ENCODE measurements at places on chromosomes 2 and 18. TPM values are rescaled to one million over a fixed set of nuclear protein-coding genes. Genes with fewer than 3 reads are reported as not detected.

DNA sequence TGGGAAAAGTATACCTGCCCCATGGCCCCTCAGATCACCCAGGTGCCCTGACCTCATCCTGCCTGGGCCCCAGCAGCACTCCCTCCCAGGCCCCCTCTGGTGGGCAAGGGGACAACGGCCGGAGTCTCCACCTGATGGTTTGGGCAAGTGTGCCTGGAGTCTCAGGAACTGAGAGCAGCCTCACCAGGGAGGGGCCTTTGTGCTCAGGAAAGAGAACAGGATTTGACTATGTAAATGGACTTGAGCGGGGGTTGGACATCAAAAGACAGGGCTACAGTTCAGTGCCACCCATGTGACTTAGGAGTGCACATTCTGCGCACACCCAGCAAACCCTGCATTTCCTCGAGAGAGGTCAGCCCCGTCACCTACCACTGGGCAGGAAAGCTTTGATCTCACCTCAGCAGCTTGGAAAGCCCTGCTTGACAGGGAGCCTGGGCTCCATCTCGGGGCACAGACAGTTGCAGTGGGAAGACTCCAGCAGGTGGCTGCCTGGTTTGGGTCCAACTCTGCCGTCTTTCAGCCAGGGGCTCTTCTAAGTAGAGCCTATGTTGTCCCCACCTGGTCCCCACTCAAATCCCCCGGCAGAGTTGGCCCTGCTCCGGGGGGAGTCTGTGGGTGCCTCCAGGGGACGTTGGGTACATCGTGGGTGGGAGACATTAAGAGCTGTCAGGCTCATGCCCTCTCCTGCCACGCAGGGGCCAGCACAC is 3.3 kb downstream of the INPP5D start:
- no peaks in the 10 kb centered on the region for H3K27me3 ChIP-seq
- DNase-seq = no peak
- no peak overlapping the region for H3K27ac ChIP-seq
- peaks cover 19% of the 10 kb centered on the region for H3K36me3 ChIP-seq
- H3K4me3 ChIP-seq = peak overlapping the region; percentile 100

The UGT1A8 gene
- not detected for total RNA-seq

DNA sequence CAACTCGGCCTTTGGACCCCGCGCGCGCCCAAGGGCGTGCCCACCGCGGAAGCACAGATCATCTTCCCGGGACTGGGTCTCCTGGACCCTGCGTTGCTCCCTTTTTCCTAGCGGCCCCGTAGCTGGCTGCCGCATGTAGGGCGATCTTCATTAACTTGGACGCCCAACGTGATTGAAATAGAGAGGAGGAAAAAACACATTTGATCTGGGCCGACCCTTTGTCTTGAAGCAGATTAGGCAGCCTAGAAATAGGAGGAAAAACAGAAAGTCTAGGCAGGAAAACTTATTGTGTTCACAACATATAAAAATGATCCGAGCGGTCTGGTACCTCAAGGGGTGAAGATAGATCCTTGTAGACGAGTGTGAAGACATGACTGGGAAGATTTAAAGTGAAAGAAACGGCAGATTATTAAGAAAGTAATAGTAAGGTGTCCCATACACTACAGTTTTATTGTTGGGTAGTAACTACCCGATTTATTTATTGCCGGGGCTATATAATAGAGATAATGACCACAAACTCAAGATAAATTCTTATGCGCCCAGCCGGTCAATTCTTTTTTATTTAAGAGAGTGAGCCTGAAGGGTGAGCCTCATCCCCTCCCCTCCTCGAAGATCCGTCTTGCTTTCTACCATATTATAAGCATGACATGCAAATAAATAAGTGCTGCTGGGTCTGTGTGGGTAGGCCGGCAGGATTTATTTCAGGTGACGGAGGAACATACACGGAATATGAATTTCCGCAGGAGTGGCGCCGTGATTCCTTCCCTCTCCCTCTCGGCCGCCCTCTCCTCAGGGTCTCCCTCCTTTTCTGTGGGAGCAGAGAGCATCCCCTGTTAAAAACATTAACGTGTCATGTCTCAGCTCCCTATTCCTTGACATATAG is 147.4 kb downstream of the MEIS1 start:
- H3K36me3 ChIP-seq = no peaks in the 10 kb centered on the region
- H3K27ac ChIP-seq = no peak overlapping the region
- H3K27me3 ChIP-seq = peaks cover 14% of the 10 kb centered on the region
- H3K4me3 ChIP-seq = no peak overlapping the region
- no peaks in the 10 kb centered on the region for H3K4me1 ChIP-seq
- no peak for DNase-seq

DNA sequence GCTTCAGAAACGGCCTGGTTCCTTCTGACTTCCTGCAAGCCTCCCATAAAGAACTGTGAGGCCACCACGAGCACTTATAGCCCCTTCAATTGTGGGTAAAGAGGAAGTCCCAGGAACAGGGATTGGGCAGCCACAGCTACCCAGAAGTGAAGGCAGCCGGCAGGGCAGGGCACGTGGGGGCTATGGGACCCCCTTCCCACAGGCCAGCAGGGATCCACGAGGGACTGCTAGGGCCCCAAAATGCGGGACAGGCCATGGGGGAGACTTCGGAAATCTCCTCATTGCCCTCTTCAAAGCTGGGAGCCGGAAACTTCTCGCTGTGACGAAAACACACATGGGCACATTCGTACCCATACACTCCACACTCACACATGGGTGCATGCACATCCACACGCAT is 196.1 kb upstream of the SALL3 start:
- H3K4me1 ChIP-seq = no peaks in the 10 kb centered on the region
- DNase-seq = no peak
- H3K27ac ChIP-seq = no peak overlapping the region
- no peak overlapping the region for H3K4me3 ChIP-seq
- no peaks in the 10 kb centered on the region for H3K27me3 ChIP-seq
- no peaks in the 10 kb centered on the region for H3K36me3 ChIP-seq

The ELOA2 gene
- not detected for total RNA-seq

The FBXO48 gene
- total RNA-seq = 1.6 TPM

DNA sequence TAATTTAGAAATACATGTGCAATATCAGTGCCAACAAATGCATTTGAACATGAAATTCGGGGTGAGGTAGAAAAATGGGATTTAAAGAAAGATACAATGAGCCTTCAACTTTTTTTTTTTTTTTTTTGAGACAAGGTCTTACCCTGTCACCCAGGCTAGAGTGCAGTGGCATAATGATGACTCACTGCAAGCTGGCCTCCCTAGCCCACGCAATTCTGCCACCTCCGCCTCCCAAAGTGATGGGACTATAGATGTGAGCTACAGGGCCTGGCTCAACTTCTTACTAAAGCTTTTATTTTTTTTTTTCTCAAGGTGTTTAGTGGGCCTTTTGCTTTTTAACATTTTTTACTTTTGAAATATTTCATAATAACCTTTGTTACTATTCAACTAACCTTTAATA is 365.6 kb downstream of the LRRTM4 start:
- no peaks in the 10 kb centered on the region for H3K36me3 ChIP-seq
- no peak overlapping the region for H3K27ac ChIP-seq
- no peaks in the 10 kb centered on the region for H3K4me1 ChIP-seq
- no peaks in the 10 kb centered on the region for H3K27me3 ChIP-seq
- H3K4me3 ChIP-seq = no peak overlapping the region

The DUSP2 gene
- total RNA-seq = 237 TPM

- H3K4me1 ChIP-seq = no peaks in the 10 kb centered on the region
- H3K4me3 ChIP-seq = no peak overlapping the region
- H3K36me3 ChIP-seq = no peaks in the 10 kb centered on the region
- H3K27me3 ChIP-seq = no peaks in the 10 kb centered on the region
- H3K27ac ChIP-seq = no peak overlapping the region
- DNase-seq = peak; percentile 42
Measured at GRCh38 chr2:120912101-120912985, 176.7 kb downstream of the GLI2 start.

DNA sequence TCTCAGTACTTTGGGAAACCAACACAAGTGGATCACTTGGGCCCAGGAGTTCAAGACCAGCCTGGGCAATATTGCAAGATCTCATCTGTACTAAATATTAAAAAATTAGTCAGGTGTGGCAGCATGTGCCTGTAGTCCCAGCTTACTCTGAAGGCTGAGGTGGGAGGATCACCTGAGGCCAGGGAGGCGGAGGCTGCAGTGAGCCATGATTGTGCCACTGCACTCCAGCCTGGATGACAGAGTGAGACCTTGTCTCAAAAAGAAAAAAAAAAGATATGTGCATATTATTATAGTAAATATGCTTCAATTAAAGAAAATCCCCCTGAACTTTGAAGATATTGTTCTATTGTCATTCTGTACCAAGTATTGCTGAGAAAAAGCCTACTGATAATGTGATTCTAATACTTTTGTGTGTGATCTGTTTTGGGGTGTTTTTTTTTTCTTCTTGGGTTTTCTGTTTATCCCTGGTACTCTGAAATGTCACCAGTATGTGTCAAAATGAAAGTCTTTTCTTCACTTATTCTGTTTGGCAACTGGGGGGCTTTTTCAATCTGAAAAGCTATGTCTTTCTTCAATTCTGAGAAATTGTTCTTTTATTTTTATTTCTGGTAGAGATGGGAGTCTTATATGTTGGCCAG is 13.2 kb downstream of the NEURL3 start:
- peaks cover 2% of the 10 kb centered on the region for H3K4me1 ChIP-seq
- DNase-seq = no peak
- H3K36me3 ChIP-seq = no peaks in the 10 kb centered on the region
- no peak overlapping the region for H3K27ac ChIP-seq
- no peak overlapping the region for H3K4me3 ChIP-seq

GRCh38 chr2:66137606-66138130 is 297.3 kb upstream of the MEIS1 start:
- DNase-seq = no peak
- H3K27ac ChIP-seq = no peak overlapping the region
- H3K36me3 ChIP-seq = no peaks in the 10 kb centered on the region
- no peaks in the 10 kb centered on the region for H3K27me3 ChIP-seq
- no peak overlapping the region for H3K4me3 ChIP-seq

The TWIST2 gene
- total RNA-seq = not detected

DNA sequence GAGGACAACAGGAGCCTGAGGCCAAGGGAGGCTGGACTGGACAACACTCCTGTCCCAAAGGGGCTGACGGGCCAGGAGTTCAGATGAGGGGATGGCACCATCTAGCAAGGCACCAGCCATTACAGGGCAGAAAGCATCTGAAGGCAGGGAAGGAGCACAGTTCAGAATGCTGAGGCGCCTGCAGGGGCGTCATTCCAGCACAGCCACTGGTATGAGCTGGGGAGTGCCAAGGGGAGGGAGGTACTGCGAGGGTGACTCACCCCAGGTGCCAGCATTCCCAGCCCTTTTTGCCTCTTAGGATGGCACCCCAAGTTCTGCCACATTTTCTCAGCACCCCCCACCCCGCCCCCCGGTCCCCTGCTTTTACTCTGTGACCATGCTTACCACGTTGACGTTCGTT is 129.8 kb upstream of the EPAS1 start:
- no peaks in the 10 kb centered on the region for H3K27me3 ChIP-seq
- H3K4me1 ChIP-seq = no peaks in the 10 kb centered on the region
- H3K27ac ChIP-seq = no peak overlapping the region
- no peaks in the 10 kb centered on the region for H3K36me3 ChIP-seq

- no peak overlapping the region for H3K4me3 ChIP-seq
- no peak for DNase-seq
- H3K36me3 ChIP-seq = no peaks in the 10 kb centered on the region
- no peaks in the 10 kb centered on the region for H3K4me1 ChIP-seq
Measured at GRCh38 chr2:24638568-24638967, 147.5 kb downstream of the NCOA1 start.

The IL1A gene
- 3.1 TPM for total RNA-seq

- no peak for DNase-seq
- H3K27ac ChIP-seq = no peak overlapping the region
- H3K27me3 ChIP-seq = no peaks in the 10 kb centered on the region
- no peaks in the 10 kb centered on the region for H3K4me1 ChIP-seq
Measured at GRCh38 chr18:67980241-67980640, 463.7 kb upstream of the DSEL start.

The SERPINB13 gene
- not detected for total RNA-seq

GRCh38 chr2:229301237-229301636 is 30.1 kb upstream of the PID1 start:
- DNase-seq = no peak
- H3K27ac ChIP-seq = no peak overlapping the region
- no peaks in the 10 kb centered on the region for H3K4me1 ChIP-seq
- no peaks in the 10 kb centered on the region for H3K27me3 ChIP-seq
- no peaks in the 10 kb centered on the region for H3K36me3 ChIP-seq
- H3K4me3 ChIP-seq = no peak overlapping the region

The GRHL1 gene
- 0.88 TPM for total RNA-seq

- no peaks in the 10 kb centered on the region for H3K27me3 ChIP-seq
- no peaks in the 10 kb centered on the region for H3K4me1 ChIP-seq
- no peak for DNase-seq
- no peaks in the 10 kb centered on the region for H3K36me3 ChIP-seq
Measured at GRCh38 chr2:232889876-232890401, 19.9 kb downstream of the SNORC start.

- H3K36me3 ChIP-seq = no peaks in the 10 kb centered on the region
- H3K4me1 ChIP-seq = peaks cover 48% of the 10 kb centered on the region
- no peaks in the 10 kb centered on the region for H3K27me3 ChIP-seq
- H3K27ac ChIP-seq = peak overlapping the region; percentile 91
- DNase-seq = no peak
Measured at GRCh38 chr2:71332435-71332796, 834 bp downstream of the ZNF638 start.

DNA sequence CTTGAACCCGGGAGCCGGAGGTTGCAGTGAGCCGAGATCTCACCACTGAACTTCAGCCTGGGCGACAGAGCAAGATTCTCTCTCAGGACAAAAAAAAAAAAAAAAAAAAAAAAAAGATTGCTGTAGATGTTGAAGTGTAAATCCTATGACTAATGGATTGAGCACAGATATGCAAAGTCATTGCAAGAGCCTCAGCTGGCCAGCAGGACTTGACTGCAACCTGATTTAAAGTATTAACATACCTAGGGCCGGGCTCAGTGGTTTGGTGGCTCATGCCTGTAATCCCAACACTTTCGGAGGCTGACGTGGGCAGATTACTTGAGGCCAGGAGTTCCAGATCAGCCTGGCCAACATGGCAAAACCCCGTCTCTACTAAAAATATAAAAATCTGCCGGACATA is 103.4 kb upstream of the MSH2 start:
- H3K4me3 ChIP-seq = no peak overlapping the region
- no peaks in the 10 kb centered on the region for H3K27me3 ChIP-seq
- no peaks in the 10 kb centered on the region for H3K4me1 ChIP-seq
- DNase-seq = no peak
- H3K27ac ChIP-seq = no peak overlapping the region
- no peaks in the 10 kb centered on the region for H3K36me3 ChIP-seq

GRCh38 chr2:224217233-224217961 is 178.3 kb upstream of the SERPINE2 start:
- no peaks in the 10 kb centered on the region for H3K36me3 ChIP-seq
- DNase-seq = no peak
- no peak overlapping the region for H3K4me3 ChIP-seq
- no peak overlapping the region for H3K27ac ChIP-seq
- no peaks in the 10 kb centered on the region for H3K27me3 ChIP-seq

- DNase-seq = no peak
- no peak overlapping the region for H3K27ac ChIP-seq
- no peaks in the 10 kb centered on the region for H3K27me3 ChIP-seq
- H3K36me3 ChIP-seq = peaks cover 6% of the 10 kb centered on the region
- no peak overlapping the region for H3K4me3 ChIP-seq
Measured at GRCh38 chr2:9543557-9543956, 12.1 kb downstream of the ADAM17 start.
